ENCODE measurements at places on chromosomes 11 and 22. TPM values are rescaled to one million over a fixed set of nuclear protein-coding genes. Genes with fewer than 3 reads are reported as not detected.

GRCh38 chr11:8692417-8692816, 9.8 kb downstream of the RPL27A start:
- no peak for DNase-seq

DNA sequence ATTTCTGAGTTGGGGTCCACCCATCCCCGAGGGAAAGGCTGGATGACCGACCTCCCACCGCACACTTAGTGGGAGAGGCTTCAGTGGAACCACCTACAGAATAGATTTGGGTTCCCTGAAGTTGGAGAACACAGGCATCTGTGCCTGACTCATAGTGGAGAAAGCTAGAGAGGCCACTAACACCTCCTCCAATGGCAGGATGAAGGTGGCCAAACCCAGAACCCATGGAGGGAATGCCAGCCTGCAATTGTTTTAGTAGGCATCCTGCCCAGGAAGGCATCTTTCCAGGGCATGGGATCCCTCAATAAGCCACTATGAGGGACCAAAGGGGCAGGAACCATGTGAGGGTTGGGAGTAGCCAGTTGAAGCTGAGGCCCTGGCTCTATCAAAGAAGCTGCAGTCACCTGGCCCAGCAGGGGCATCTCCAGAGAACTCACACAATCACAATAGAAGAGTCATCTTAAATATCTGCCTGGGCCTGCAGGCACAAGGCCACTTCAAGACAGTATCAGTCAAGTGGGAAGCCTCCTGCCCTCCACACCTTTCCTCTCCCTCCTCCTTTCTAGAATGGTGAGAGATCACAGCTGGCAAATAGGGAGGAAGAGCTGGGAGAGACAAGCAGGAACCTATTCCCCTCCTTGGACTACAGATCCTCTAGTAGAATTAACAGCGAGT, 124.1 kb upstream of the CSNK2A3 start:
- DNase-seq = no peak

DNA sequence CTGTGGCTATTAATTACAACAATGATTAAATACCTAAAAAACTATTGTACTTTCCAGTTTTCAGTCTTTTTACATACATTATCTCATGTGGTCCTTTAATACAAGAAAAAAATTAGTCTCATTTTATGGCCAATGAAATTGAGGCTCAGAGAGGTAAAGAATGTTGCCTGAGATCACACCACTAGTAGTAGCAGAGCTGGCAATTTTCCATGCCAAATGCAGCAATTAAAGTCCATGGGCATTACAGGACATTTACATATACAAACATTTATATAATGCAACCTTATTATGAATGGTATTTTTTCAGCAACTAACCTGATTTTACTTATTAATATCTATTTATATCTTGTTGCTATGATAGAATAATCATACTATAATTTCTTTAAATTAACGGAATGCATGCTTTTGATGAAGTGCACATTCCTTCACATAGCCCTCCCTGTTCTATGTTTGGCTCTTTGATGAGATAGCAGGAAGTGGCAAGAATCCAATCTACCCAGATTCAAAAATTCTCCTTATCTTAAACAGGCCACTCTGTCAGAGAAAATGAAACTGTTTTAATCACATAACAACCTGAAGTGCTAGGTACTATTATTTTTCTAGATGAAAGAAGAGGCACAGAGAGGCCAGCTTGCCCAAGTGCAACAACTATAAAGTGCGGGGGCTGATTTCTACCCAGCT, 120.9 kb upstream of the LDLRAD3 start:
- no peak for DNase-seq

DNA sequence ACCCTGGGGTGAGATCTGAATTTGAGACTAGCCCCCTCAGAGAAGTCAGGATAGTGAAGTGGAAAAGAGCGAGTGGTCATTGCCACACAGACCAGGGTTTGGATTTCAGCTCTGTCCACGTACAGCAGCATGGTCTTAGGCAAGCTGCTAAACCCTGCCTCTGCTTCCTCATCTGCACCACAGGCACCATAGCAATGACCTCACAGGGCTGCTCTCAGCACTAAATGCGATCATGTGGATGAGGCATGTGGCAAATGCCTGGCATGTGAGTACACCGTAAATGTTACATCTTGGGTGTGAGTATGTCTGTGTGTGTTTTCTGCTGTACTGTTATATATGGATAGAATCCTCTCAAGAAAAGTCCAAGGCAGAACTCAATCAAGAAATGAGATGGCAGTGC, 15.8 kb downstream of the NAV2 start:
- DNase-seq = no peak

DNA sequence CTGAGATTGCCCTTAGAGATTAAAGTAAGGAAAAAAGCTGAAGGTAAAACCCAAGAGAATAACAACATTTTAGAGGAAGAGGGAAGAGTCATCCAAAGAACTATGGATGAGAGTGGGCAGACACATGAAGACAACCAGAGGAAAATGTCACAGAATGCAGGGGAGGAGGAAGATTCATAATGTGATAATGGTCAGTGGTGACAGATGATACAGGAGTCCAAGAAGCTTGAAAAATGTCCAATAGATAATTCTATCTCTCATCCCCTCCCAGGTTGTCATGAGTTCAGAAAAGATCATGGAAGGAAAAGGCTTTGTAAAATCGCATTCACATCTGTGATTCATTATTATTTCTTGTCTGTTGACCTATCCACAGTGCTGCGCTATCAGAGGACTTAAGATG, 282.3 kb upstream of the CCDC90B start:
- DNase-seq = no peak

GRCh38 chr11:85827748-85828639, 17.1 kb upstream of the SYTL2 start:
- no peak for DNase-seq

Gene PHF21B
- total RNA-seq = 2.1 TPM

Gene AQP11
- not detected for total RNA-seq
